ENCODE measurements at places on chromosomes 4 and X.

DNA sequence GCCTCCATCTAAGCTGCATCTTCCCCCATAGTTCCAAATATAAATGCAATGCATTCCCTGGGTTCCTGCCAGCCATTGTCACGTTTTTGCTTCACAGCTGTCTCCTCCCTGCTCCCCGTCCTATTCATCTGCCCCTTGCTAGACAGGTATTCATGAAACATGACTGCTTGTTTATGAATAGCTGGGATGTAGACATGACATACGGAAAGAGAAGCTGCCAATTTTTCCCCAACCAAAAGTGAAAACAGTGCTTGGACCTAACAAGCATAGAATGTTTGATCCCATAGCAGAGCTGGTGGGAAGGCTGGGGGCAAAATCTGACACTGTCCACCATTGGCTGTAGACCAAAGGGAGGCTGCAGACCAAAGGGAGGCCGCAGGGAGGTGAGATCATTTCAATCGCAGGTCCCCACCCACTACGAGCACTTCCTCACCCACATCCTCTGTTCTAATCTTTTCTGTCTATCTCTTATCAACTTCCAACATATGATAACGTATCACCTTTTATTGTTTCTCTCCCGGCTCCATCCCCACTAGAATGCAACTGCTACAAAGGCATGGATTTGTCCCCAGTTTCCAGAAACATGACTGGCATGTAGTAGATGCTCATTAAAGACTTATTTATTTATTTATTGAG lies 8.5 kb upstream of the GYG2 start:
- no peak for DNase-seq

GRCh38 chr4:67106861-67107460 lies 438.3 kb downstream of the CENPC start:
- DNase-seq: no peak

- no peak for DNase-seq
Observed at GRCh38 chr4:101031971-101032370, 315.4 kb downstream of the PPP3CA start.

- no peak for DNase-seq
Observed at GRCh38 chrX:131279197-131279596, 9.9 kb downstream of the IGSF1 start.

Data from PC-3 (cell line).